Gastrocnemius medialis (tissue), 4 donors: ENCODE measurements at places on chromosomes 11 and 22.

DNA sequence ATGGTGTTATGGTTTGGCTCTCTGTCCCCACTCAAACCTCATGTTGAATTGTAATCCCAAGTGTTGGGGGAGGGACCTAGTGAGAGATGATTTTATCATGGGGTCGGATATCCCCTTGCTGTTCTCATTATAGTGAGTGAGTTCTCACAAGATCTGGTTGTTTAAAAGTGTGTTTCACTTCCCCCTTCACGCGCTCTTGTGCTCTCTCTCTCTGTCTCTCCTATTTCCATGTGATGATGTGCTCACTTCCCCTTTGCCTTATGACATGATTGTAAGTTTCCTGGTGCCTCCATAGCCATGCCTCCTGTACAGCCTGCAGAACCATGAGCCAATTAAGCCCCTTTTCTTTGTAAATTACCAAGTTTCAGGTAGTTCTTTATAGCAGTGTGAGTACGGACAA, 765.1 kb downstream of the KCNA4 start:
- DNase-seq: no peak

DNA sequence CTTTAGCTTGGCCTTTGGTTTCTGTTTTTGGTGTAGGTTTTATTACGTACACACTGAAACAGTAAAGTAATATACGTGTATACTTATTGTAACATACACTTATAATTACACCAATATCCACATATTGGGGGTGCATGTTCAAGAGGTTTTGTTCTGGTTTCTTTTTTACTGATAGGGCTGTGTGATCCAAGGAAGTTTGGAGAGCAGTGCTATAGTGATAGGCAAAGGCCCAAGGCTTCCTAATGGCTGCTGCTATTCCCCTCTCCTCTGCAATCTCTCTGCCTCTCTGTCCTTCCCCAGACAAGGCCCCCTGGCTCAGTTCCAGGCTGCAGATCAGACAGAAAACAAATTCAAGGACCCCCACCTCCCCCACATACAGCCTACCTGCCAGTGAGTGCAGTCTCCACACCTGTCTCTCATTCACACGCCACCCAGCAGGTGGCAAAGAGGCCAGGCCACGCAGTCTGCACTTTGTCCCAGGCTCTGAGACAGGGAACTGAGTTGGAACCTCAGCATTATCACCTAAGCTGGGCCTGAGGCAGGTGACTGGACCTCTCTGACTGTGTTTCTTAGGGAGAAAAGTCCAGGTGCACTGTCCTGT, 15.1 kb downstream of the TMEM184B start:
- no peak for DNase-seq

DNA sequence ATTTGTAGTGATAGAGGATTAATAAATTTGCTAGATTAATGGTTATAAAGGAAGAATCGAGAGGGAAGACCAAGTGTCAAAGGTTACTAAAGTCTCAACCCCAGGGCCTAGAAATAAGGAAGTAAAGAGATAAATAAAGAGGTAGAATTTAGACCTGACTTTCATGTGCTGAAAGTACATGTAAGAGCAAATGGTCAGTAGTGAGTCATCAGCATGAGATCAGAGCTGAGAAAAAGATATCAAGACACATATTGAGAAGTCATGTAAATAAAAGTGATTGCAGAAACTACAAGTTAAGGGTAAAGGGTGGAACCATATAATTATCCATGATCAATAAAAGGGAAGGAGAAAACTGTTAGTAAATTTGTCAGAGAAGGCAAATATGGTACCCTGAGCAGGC, 1.4 kb upstream of the OR8B8 start:
- DNase-seq: no peak

DNA sequence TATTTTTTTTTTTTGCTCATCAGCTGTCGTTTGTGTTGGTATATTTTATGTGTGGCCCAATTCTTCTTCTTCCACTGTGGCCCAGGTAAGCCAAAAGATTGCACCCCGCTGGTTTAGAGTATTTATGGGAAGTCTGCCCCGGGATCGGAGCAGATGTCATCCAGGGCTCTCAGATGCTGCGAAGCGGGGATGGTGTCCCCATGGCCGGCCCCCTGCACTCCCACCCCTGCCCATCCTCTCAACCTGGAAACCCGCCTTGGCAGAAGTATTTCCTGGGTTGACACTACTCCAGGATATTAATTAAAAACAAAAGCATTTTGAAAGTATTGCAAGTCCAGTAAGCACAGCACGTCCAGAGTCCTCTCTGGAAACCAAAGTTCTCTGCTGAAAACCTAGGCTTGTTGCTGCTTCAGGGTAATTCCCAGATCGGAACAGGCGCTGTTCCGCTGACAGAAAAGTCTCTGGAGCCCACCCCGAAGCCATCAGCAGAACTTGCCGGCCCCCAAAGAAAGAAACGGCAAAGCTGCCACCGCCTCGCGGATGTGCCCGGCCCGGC, 833 bp downstream of the SCUBE2 start:
- no peak for DNase-seq

GRCh38 chr11:126817096-126817495, 183.5 kb downstream of the KIRREL3 start:
- DNase-seq: no peak

GRCh38 chr22:25804676-25805075, 62.7 kb downstream of the MYO18B start:
- DNase-seq: no peak

DNA sequence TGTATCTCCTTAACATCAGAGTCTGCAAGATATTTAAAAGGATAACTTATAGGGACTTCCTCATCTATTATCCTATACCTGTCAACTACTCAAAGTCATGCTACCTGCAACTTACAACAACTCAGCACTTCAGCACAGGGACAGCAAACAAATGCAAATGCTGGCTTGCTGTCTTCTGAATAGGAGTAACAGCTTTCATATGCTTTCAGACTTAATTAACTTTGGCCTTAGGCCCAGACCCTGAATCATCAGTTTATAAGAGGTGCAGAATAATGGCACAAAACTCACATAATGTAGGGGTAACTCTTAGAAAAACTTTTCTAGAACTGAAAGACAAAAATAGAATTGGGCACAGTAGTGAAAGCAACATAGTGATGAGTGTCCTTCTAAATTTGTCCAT, 953.4 kb downstream of the DLG2 start:
- DNase-seq: no peak

DNA sequence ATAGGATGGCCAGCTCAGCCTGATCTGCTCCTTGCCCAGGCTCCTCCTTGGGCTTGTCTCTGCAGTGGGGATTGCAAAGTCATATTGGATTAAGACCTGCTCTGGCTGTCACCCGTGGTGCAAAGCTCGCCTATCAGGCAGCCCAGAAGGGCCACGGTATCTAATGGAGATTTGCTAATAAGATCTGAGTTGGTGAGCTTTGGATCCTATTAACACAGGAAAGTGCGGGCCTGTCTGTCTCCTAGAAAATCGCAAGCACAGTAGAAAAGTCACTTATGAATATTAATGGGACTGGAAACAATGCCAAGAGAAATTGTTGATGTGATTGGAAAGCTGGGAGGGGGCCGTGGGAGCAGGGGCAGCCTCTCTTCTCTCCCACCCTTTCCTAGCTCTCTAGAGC, 72.8 kb downstream of the CHST1 start:
- DNase-seq: no peak

GRCh38 chr11:32940865-32941264, 48.3 kb downstream of the QSER1 start:
- DNase-seq: no peak

DNA sequence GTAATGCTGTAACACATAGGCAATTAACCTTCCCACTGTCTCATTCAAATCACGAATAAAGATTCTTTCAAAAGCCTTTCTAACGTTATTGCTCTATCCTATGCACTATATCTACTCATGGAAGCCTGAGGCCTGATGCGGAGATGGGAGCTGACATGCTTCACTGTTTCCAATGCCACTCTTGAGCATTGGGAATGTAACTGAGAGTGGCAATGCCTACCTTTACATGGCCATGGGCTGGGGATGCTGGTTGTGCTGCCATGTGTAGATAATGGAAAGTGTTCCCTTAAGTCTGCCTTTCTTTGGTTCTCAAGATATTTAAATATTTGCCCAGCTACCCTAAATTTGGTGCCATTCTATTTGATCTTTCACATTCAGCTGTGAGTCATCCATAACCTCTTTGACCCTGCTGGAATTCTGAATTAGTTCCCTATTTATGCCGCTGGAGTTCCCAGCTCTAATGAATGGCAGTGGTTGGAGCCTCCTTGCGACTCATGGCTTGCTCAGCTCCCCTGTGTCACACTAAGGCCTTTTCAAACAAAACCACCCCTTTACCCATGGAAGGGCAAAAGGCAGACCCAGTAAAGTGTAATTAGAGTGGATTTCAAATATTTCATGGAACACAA, 21.4 kb upstream of the DKK3 start:
- no peak for DNase-seq

GRCh38 chr11:78179459-78180071, 8.9 kb downstream of the KCTD21 start:
- DNase-seq: peak; percentile 43

DNA sequence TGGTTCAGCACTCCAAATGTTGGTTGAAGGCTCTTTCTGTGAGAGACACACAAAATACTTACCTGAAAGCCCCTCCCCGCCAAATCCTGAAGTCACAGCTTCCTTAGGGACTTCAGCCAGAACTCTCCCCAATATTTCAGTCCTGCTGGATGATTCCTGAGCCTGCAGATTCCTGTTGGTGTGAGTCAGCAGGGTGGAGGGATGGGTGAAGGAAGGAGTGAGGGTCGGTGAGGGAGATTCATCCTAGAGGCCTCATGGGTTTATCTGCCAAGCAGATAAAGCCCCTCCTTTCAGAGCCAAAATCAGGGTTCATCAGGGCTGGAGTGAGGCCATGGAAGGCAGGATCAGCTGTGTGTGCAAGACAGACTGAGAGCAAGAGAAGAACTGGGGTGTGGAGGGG, 37.9 kb downstream of the SMIM38 start:
- no peak for DNase-seq

- no peak for DNase-seq
Measured at GRCh38 chr22:45319324-45319685, 9.6 kb downstream of the FAM118A start.

GRCh38 chr11:129888451-129888850, 6.9 kb downstream of the NFRKB start:
- no peak for DNase-seq

DNA sequence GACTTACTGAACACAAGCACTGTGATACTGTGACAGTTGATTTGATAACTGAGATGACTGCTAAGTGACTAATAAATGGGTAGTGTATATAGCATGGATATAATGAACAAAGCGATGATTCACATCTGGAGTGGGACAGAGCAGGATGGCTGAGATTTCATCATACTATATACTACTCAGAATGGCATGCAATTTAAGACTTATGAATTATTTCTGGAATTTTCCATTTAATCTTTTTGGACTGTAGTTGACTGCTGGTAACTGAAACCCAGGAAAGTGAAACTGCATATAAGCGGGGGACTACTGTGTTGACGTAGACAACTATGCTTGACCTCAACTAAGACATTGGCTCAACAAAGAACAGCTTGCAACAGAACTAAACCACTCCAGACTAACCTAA, 20.0 kb upstream of the NUCB2 start:
- DNase-seq: no peak

- DNase-seq: no peak
Measured at GRCh38 chr11:126337126-126337473, 18.4 kb upstream of the ST3GAL4 start.

GRCh38 chr11:83835423-83835822, 549.3 kb upstream of the CCDC90B start:
- DNase-seq: no peak

DNA sequence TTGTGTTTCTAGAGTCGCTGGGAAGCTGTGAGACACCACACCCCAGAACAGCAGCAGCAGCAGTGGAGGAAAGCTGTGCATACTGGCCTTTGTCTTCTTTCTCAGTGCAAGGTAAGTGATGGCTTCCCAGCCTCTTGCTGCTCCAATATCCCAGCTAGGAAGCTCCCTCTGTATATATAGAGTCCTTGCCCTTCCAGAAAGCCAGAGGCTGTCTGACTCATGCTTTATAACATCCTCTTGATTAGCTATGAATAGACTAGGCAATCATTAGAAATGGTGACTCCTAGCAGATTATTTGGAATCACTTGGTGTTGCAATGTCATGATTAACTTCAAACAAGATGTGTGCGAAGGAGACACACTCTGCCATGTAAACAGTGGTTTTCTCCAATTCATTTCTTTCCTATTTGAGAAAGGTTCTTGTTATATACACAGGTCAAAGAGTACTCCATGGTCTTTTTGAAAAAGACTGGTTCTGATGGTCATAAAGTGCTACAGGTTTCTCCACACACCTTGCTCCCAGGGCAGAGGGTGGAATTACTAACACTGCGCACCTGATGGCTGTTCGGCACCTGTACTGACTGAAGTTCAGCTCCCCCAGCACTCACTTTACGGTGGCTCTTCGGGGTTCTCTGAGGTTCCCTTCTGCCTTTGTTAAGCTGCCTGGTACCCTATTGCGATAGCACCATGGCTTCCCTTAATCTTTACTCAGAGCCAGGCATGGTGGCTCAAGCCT, at the start of gene MMP1:
TSS of gene MMP1 (minus strand) at position 149 of the 735 bp plus-strand sequence. CDS start at position 81, 68 bp downstream.
- DNase-seq: no peak

DNA sequence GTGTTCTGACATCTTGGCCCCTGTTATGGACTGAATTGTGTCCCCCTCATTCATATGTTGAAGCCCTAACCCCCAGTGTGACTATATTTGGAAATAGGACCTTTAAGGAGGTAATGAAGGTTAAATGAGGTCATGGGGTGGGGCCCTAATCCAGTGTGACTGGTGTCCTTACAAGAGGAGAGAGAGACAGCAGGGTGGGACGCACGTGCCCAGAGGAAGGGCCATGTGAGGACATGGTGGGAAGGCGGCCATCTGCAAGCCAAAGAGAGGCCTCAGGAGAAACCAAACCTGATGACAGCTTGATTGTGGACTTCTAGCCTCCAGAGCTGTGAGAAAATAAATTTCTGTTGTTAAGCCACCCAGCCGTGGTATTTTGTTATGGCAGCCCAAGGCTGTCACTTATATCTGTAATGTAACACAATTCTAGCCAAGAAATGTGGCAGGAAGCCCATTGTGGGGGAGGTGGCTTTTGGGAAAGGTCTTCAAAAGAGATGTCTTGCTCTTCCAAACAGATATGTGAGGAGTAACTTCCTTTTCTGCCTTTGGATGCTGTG, 23.7 kb downstream of the SLC22A6 start:
- DNase-seq: no peak

DNA sequence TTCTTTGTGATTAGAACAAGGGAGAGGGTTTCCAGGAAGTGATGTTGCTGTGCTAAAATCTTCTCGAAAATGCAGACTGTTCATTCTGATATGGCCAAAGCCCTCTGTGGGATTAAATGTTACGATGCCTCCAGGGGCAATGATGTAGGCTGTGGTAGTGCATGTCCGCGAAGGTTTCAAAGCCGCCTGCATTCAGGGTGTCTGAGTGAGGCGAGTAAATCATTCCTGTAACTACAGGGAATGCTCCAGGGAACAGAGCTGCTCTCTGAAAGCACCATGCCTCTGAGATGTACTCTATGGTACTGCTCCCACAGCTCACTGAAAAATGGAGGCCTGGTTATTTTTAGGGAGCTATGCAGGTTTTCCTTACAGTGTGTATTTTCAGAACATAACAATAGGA, 21.2 kb downstream of the PDGFD start:
- no peak for DNase-seq

- DNase-seq: no peak
Measured at GRCh38 chr11:127470306-127470884, 469.8 kb upstream of the KIRREL3 start.

GRCh38 chr22:42281706-42282251, 11.3 kb upstream of the TCF20 start:
- DNase-seq: no peak
